Psoas muscle (tissue), 8 donors: ENCODE measurements at places on chromosomes 7 and 10. TPM values are rescaled to one million over a fixed set of nuclear protein-coding genes. Genes with fewer than 3 reads are reported as not detected.

The DOCK4 gene
- total RNA-seq: 7.1 TPM

The LIPN gene
- total RNA-seq: not detected

The VSIR gene
- 18.1 TPM for total RNA-seq

The LGI1 gene
- 1.3 TPM for total RNA-seq

The GHRHR gene
- not detected for total RNA-seq

The UCMA gene
- total RNA-seq: not detected

The ADO gene
- 20.3 TPM for total RNA-seq

The OGDH gene
- 500 TPM for total RNA-seq

The HOXA9 gene
- total RNA-seq: 19.9 TPM

The SKIDA1 gene
- total RNA-seq: 0.36 TPM

The KLF14 gene
- 0.54 TPM for total RNA-seq

The FAM200A gene
- 6.3 TPM for total RNA-seq

The CREB5 gene
- 6.3 TPM for total RNA-seq

The SYPL1 gene
- total RNA-seq: 113 TPM

The CALML5 gene
- total RNA-seq: not detected

The ADRA2A gene
- total RNA-seq: 0.47 TPM

The PPP1R9A gene
- total RNA-seq: 18.6 TPM

The SIRT1 gene
- 24.3 TPM for total RNA-seq

The NUTM2B gene
- 0.42 TPM for total RNA-seq

The TAS2R4 gene
- 0.25 TPM for total RNA-seq

The ASL gene
- 8.6 TPM for total RNA-seq

The GSAP gene
- 3.4 TPM for total RNA-seq

The HTR7 gene
- total RNA-seq: 1.3 TPM

The TMEM243 gene
- 2.6 TPM for total RNA-seq

The TBXAS1 gene
- 2.9 TPM for total RNA-seq

The OR2A42 gene
- not detected for total RNA-seq
